ENCODE measurements at places on chromosomes 3 and 15.

DNA sequence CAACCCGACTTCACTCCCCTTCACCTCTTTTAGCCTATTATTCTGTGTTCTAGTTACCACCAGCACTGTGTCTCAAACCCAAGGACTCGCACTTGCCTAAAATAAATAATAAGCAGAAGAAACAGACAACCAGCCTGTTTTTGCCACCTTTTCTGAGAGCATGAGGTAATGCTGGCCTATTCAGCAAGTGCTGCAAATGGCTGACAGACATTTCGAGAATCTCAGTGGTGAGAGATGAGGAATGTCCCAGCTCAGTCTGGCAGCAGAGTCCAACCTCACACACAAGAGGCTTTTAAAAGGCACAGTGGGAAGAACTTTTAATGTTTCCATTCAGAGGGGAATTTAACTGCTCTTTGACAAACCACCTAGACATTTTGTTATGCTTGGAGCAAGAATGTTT is 143.3 kb upstream of the GMNC start:
- DNase-seq: no peak

DNA sequence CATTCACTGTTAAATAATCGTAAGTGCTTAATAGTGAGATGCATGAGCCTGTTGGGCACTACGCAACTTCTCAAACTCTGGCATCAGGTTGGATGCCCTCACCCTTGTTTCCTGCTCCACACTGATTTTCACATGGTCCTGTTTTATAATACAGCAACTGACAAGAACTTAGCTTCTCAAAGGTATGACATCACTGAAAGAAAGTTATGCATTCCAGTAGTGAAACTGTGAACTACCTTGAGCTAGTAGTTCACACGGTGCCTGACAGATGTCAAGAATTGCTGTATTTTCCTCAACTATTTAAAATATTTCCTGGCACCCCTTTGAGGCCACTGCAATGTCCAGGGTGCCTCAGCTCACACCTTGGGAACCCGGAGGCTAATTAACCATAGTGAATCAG is 327.5 kb downstream of the RORA start:
- DNase-seq: no peak

DNA sequence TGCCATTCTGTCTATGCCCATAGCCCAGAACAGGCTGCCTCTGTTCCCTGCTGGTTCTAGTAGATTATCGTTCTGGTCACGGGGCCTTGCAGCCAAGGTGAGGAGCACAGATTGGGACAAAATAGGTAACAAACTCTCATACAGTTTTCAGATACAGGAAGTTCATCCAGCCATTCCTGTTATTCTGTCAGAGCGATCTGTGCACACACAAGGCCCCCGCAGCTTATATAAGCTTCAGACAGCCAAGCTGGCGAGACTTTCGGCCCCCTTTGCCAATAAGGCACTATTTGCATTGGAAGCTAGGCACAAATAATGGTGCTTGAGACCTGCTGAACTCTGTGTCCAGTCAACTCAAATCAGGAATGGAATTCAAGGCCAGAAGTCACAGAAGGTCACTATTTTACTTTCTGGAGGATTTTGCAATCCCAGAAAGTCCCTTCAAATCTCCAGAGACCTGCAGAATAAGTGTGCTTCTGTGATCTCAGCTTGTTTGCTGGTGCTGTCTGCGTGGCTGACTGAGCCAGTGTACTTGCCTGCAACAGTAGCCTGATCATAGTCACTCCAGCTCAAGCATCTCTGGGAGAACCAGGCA is 69.4 kb downstream of the BFSP2 start:
- no peak for DNase-seq

- no peak for DNase-seq
These were observed 35.1 kb downstream of the LYZL4 start for GRCh38 chr3:42375121-42375800.

DNA sequence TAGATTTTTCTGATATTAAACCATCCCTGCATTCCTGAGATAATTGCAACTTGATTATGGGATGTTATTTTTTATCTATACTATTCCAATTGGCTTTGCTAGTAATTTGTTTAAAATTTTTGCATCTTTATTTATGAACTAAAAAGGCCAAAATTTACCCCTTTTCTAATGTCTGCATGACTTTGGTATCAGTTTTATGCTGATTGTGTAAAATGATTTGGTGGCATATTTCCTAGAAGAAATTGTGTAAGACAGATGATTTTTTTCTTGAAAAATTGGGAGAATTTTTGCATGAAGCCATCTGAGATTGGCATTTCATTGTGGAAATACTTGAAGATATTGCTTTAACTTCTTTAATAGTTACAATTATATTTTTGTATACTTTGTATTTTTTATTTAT is 183.8 kb upstream of the TBL1XR1 start:
- no peak for DNase-seq

- no peak for DNase-seq
These were observed 24.1 kb downstream of the FBLN2 start for GRCh38 chr3:13572926-13573623.

DNA sequence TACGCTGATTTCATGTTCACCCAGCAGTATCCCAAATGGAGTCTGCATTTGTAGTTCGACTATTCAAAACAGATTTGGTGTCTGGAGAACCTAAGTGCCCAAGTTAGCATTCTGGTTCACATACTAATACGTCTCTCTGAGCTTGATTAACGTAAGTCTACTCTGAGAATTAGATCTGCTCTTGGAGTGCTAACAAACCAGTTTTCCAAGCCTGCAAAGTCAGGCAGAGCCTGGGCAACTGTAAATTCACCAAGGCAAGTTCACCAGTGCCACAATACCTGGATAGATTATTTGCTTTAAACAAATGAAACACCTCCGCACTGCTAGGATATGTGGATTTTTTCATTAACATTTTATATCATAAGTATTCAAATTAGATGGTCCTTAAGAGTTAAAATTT is 912.6 kb downstream of the ROBO1 start:
- no peak for DNase-seq

- DNase-seq: no peak
These were observed 27.8 kb upstream of the IGDCC4 start for GRCh38 chr15:65450556-65450955.

DNA sequence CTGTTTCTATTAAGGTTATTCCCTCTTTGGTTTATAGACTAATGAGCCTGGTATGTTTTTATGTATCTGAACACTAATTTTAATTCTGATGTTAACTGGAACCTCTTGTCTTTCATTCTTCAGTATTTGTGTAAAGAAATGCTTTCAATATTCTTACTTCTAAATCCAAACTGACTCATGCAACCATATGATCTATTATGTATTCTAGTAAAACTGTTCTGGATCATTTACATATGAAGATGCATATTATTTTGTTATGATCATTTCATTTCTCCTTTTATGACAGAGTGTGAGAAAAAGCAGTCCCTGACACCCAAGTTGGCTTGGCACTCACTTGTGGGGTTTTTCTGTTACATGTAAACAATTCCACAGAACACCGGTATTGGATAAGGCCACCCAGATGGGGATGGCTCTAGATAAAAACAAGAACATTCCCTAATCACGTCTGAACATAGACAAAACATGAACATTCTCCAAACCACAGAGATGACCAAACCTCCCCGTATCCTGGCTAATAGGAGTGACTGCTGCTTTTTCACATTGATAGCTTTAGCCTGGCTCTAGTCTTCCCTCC is 72.2 kb upstream of the EPHB3 start:
- DNase-seq: no peak

GRCh38 chr3:69313251-69313650 is 72.6 kb downstream of the FRMD4B start:
- no peak for DNase-seq
